Lower lobe of right lung (tissue), 2 donors: ENCODE measurements at places on chromosomes 2 and 18. TPM values are rescaled to one million over a fixed set of nuclear protein-coding genes. Genes with fewer than 3 reads are reported as not detected.
A peak's percentile ranks its signal among the peaks of the same experiment; 100 is the strongest.

The RAB27B gene
- total RNA-seq: 20.1 TPM

The CRYGD gene
- total RNA-seq: not detected

The RAD51AP2 gene
- total RNA-seq: not detected

The PIKFYVE gene
- 27.8 TPM for total RNA-seq

The COLEC12 gene
- 79.2 TPM for total RNA-seq

The MBP gene
- total RNA-seq: 90.6 TPM

The OSR1 gene
- 15.5 TPM for total RNA-seq

The FBXO11 gene
- total RNA-seq: 75.0 TPM

The PCARE gene
- 0.95 TPM for total RNA-seq

The SEC11C gene
- total RNA-seq: 76.3 TPM

The ANKRD30BL gene
- total RNA-seq: not detected

DNA sequence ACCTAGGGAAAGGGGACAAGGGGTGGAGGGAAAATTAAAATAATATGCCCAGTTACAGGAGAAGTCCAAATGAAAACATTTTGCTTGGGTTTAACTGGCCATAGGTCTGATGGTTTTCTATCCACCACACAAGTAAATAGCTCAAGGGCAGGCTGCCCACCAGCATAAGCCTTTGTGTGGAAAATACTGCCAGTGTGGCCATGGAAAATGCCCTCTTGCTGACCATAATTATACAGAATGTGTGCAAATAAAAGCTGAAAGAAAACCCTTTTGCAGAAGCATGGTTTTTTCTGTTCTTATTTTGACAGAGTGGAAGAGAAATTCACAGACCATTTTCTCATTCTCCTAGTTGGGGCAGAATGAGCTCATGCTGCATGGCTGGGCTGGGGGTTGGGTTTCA lies 111.3 kb upstream of the SIX2 start:
- no peak for DNase-seq

DNA sequence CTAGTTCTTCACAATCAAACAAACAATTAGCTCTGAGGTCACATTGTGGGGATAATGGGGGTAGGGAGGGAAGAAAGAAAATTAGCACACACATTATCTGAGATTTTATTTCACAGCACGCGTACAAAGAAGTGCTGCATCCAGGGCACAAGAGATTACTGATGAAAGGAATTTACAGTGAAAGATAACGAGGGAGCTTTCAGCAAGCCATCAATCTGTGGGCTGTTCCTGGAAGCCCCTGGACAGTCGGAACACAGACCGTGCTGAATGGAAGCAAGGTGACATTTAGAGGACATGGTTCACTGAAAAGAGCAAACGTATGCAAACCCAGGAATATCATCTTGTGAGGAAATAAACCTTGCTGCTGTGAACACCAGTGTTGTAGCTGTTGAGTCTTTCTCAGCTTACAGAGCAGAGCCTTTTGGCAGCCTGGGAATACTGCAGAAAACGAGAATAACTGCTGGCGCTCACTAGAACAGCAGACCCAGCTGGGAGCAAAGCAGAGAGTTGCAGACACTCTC lies 63.2 kb downstream of the SCG2 start:
- DNase-seq: no peak

DNA sequence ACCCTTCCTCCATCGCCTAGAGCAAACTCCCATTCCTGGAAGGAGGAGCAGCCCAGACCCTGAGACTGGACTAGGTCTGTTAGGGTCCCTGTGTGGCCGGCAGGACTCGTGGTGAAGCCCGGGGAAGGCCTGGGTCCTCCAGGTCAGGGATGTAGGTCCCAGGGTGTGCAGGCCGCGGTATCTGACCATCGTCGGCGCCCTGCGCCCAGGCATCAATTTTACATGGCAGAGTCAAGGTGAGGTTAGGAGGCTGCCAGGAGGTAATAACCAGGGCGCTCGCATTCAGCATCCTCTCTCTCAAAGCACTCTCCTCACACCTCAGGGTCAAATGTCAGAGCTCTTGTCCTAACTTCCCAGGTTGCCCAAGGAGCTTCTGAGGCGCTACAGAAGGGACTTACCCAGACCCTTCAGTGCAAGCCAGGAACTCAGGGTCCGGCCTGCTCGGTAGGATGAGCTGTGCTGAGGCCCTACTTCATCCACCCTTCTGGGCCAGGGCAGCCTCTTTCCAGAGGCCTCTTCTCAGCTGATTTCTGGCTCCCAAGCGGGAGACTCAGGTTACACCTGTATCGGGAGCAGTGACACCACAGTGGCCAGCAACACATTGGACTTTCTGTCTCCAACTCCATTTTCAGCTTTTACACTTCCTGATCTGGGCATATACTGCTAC lies 628 bp downstream of the SH2D6 start:
- DNase-seq: no peak

DNA sequence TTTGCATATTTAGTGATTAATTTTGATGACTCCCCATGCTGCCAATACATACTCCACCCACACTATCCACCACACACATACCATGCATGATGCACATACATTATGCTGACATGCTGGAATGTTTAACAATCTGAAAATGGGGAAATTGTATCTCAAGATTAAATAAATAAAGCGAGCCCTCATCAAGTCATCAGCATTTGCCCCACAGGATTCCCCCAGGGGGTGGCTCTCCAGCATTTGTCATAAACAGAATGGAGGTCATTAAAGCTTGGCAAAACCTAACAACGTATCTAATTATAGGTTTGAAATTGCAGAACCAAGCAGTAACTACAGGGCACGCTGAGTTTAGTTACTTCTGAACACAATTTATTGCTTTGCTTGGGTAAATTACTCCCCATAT lies 141.2 kb upstream of the TACR1 start:
- DNase-seq: no peak

DNA sequence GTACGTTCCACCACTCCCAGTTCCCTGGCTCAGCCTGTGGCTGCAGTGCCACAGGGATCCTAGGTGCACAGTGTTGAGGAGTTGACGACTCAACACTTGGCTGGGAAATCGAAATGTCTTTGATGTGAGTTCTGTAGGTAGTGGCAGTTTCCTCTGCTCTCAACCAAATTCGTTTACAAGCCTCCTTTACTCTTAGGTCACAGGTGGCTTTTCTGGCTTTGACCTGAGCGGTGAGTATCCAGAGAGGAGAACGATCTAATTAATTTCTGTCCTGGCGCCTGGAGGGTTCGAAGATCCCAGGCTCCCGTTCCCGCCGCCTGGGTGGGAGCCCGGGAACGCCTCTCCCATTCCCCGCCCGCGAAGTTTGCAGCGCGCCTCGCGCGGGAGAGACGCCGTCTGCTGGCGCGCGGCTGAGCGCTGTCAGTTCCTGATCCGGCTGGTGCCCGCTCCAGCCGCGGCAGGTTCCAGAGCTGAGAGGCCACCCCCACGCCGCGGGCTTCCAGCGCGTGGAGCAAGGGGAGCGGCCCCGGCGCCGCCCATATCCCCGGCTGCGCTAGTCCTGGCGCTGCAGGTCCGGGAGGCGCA lies at the start of gene LAMA3:
TSS of gene LAMA3 (plus strand) at position 423 of the 585 bp plus-strand sequence. CDS start 231 bp downstream, outside the sequence.
- peak; percentile 82 for DNase-seq

DNA sequence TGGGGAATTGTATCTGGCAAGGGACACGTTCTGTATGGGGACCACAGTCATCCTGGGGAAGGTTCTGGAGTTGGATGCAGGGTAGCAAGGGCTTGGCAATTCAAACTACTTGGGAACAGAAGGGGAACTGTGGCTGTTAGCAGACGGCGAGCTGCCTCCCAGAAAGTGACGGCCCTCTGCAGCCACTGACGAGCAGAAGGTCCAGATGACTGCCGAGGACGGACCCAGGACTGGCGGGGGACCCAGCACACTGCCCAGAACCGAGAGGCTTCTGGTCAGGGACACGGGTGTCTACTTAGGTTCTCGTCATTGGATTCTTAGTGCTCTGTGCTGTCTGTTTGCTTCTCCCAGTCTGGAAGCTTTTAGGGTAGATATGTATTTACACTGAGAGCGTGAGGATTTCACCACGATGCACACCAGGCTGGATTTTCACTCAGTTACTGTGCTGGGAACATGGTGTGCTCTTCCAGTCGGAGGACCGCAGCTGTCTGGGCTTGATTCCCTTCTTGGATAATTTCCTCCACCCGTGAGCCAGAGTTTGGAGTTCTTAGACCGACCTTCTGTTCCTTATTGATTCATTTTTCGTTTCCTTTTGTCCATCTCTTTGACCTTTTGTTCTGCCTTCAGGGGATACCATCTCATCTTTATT lies 13.4 kb downstream of the GPR35 start:
- no peak for DNase-seq

DNA sequence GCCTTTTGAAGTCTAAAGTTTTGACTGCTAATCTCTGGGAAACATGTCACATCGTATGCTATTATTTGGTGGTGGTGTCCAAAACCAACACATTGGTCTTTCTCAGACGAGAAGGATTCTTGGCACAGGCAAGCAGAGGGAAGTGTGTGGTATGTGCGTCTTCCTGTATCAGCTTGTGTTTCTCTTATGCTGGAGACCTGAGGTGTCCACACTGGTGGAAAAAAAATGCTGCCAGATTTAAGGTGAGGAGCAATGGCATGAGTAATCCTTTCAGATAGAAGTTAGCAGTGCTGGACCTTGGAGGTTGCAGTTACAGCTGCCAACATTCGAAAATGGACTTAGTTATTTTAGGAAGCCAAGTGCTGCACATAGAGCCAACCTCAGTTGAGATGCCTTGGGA lies 11.7 kb upstream of the FHL2 start:
- DNase-seq: no peak

DNA sequence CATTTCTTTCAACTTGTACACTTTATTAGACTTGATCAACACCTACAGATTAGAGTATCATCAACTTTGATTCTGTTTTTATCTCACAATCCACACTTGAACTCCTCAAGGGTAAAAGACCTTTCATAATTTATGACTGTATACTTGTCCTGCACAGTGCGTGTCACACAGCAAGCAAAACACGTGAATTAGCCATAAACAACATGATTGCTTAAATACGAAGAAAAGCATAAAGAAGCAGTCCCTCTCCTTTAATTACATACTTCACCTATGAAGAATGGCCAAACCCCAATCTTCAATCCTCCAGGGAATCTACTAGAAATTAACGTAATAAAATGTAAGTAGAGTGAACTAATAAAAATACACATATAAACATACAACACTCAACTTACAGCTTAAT lies 13.6 kb downstream of the TMX3 start:
- no peak for DNase-seq

DNA sequence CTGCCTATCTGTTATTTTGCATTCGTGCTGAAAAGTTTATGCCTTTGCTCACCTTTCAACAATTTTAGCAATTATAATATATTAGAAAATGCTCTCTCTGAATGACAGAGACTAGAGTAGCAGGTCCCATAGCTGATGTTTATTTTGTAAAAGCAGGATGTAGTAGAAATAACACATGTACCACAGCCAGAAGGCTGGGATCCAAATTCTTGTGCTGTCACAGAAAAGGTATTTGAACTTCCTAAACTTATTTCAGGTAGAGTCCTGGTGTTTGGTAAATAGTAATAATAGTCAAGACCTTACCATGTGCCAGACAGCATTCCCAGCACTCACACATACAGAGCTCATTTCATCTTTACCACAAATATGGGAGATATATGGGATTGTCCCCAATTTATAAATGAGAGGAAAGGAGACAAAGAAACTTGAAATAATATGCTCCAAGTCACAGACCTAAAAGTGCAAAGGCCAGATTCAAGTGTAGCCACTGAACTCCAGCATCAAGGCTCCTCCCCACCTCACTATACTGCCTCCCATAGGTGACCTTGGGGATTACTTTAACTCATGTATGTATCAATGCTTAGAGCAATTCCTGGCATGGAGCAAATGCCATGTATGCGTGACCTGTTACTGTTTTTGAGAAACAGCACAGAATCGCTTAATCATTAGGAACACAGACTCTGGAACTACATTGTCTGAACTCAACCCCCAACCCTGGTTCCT lies 284.7 kb upstream of the RAB12 start:
- no peak for DNase-seq

DNA sequence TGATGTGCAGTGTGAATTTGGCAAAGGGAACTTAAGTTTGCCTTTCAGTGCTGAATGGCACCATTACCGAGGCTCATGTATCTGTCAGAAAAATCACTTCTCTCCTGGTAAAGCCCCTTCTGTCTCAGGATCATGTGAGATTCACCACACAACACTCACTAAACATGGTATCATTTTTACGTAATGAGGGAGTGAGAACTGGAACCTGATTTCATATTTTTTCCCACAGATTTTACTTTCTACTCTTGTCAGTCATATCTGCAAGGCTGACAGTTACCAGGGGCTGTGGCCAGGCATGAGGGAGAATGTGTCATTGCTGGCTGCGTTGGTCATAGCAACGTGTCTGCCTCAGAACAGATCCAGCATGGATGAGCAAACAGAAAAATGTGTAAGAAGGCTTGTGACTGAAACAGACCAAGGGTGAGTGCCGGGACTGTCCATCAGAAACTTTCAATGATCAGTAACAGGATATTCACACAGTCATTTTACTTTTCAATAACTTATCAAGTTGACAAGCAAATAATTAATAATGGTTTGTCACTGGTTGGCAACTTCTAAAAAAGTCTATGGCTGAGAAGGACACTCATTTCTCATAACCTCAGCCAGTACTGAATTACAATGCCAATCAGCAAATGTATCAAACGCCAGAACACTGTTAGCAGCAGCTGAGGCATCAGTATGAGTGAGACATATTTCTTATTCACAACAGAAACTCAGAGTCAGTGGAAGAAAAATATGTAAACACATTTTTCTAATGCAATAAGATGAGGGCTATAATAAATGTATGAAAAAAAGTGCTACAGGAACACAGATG lies 100.5 kb downstream of the CDC42EP3 start:
- no peak for DNase-seq

DNA sequence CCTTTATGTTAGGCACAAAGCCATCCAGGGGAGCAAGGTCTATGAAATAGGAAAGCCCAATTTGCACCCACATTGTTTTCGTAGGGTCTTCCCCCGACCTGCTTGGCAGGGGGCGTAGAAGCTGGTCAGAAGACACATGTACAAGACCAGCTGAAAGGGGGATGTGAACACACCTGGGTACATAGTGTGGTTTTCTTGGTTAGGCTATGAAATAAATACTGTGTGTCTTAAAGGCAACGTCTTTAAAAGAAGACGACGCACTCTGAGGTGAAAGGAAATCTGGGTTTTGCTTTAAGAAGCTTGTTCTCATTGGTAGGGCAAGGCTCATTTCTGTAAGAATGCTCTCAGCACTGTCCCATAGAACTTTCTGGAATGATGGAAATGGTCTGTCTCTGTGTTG lies 60.0 kb upstream of the KLF7 start:
- DNase-seq: no peak

GRCh38 chr2:76197428-76197827 lies 486.7 kb upstream of the GCFC2 start:
- DNase-seq: no peak

DNA sequence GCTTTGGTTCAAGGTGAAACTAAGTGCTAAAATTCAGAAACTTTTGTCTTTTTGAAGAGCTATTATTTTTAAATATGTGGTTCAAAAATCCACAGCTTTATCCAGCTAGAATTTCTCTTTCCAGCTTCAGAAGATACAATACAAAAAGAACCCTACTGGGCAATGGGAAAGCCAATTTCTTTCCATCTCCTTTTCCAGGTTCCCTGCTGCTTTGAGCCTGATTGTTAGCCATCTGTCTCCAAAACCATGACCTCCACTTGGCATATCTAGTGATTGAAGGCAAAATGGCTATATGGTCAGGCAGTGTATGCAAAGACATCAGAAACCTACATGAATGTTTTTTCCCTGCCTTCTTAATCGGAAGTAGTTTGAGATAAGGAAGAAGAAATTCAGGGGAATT lies 134.1 kb downstream of the KCNH7 start:
- DNase-seq: no peak
